Activated CD8-positive, alpha-beta memory T cell treated with anti-CD3 and anti-CD28 coated beads for 4 hours (primary cell): ENCODE measurements at places on chromosomes 7 and 10.

DNA sequence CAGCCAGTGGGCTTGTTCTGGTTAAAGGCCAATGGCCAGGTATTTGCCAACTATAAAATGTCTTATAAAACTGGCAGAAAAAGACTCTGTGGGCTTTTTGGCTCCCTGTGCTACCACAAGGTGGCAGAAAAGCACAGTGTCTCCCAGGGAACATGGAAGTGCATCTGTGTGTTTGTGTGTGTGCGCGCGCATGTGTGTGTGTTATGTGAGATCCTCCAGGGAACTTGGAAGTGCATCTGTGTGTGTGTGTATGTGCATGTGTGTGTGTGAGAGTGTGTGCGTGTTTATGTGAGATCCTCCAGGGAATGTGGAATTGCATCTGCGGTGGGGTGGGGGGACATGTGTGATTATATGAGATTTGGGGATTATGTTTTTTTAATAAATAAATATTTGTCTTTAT lies 30.2 kb upstream of the ABI1 start:
- DNase-seq: no peak

DNA sequence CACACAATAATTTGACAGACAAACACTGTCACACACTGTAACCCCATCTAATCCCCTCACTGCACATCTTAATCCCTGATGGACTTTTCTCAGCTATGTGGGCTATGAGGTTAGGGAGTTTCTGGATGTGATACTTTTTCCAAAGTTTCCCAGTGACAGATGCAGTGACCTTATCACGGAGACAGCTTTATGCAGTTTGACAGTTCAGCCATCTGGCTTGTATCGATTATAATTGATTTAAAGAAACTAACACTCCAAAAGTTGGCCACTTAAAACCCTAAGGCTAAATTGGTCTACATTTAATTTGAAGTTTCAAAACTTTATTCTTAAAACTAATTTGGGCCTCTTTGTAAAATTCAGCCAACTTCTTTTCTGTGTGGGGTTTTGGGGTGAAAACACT lies 196.7 kb downstream of the SDK1 start:
- no peak for DNase-seq

DNA sequence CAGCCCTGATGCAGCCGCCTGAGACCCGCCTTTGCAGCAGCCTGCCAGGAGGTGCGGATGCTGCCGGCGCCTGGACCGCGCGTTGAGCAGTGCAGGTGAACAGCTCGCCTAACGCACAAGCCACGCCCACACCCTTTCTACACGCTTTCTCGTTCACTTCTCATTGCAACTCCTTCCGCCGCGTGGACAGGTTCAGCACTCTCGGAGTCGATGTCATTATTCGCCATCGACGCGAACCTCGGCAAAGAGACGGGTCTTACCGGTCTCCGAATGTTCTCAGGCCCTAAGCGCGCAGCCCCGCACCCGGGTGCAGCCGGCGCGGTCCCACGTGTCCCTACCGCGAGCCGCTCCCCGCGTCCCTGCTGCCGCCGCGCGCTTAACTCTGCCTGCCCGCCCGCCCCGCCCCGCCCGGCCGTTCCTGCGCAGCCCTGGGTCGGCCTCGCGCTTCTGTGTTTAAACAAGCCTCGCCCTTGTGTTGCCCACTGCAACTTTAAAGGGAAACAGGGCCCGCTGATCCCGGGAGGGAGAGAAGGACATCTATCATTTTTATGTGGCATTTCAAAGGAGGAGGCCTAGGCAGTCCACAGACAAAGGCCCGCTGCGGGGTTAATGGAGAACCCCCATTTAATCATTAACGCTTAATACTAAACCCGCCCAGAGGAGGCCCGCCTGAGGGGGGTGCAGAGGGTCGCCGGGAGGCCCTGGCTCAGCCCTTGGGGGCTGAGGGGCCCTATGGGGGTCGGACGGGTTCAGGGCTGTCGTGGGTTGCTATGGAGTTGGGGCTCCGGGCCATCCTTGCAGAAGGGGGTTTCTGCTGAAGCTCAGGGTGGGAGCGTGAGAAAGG lies 128.5 kb downstream of the WDR11 start:
- DNase-seq: no peak

- DNase-seq: no peak
These were observed 50.9 kb downstream of the EBF3 start for GRCh38 chr10:129912986-129913695.

DNA sequence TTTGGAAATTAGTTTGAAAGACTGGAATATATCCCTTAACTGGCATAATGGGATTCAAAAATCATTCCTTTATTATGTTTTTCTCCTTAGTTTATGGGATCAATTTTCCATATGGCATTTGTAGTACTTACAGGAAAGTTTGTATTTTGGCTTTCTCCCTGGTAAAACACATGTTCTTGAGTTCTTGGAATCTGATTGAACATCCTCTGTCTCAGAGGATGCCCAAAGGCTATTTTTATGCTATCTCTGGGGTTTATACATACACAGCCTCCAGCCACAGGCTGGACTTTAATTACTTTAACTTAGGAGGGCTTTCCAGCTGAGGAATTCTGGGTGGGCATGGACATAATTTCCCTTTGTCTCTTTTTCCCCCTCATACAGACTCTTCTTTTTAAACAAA lies 236.4 kb downstream of the HGF start:
- no peak for DNase-seq

GRCh38 chr7:85600395-85600794 lies 413.5 kb upstream of the SEMA3D start:
- no peak for DNase-seq

- DNase-seq: no peak
These were observed 68.2 kb downstream of the SLC13A1 start for GRCh38 chr7:123131556-123131955.

DNA sequence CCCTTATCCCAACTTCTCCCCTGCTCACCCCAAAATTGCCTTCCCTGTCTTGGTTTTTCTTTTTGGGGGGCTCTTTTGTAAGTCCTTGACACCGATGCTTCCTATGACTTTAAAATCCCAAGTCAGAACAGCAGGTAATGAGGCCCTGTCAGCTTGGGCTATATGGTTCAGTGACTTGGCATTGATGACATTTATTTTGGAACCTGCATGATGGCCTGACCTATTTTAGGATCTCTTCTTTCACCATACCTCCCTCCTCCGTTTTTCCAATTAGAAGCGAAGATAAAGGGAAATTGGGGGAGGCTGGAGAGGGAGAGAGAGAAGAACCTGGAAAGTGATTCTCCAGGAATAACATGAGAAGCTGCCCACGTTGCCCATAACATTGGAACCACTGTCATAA lies 424.9 kb upstream of the AUTS2 start:
- DNase-seq: no peak

DNA sequence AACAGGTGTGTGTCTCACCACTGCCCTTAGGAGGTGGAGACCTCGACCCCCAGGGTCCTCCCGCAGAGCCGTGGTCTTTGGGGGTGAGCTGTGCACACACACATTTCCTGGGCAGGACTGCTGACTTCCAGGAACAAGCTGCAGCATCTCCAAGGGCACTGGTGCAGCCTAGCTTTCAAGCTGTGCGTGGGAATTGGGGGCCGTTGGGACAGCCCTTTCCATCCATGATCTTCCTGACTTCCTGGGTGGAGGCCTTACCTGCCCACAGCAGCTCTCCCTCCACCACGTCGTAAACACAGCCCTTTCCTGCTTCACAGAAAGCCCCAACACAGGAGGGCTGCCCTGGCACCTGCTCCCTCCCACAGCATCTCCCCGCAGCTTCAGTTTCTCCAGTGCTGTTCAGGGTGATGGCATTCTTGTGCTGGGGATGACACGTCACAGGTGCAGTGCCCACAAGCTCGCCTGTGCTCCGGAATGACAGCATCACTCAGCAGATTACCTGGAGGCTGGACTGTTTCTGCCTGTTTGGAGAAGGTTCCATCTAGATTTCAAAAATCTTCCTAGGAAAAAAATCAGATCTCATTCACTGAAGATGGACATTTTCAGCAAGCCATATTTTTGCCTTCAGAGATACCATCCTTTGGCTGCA lies 208.0 kb upstream of the PPP2R2D start:
- no peak for DNase-seq

- no peak for DNase-seq
These were observed 252.1 kb downstream of the GLI3 start for GRCh38 chr7:41984888-41985287.

DNA sequence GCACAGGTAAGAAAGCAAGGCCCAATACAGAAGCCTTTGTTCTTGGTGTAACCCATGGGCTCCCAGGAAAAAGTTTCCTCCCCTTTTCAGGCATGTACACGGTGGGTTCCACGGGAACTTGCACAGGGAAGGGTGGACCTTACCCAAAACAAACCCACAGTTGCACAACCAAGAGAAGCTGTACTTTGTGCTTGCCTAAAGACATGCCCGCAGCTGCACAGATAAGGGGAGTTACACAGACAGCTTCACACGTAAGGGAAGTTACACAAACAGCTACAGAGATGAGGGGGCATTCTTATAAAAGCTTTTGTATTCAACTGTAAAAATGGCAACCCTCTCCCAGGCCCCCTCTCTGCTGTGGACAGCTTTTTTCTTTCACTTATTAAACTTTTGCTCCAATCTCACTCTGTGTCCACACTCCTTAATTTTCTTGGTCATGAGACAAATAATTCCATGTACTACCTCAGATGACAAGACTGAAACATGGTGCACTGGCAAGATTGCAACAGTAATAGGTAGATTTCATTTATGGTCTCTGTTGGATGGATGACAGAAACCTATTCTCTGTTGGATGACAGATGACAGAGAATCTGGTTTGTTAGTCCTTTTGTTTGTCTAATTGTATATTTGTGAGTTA lies 72.9 kb downstream of the ATE1 start:
- DNase-seq: no peak

GRCh38 chr10:112131346-112131745 lies 52.2 kb downstream of the GPAM start:
- no peak for DNase-seq

DNA sequence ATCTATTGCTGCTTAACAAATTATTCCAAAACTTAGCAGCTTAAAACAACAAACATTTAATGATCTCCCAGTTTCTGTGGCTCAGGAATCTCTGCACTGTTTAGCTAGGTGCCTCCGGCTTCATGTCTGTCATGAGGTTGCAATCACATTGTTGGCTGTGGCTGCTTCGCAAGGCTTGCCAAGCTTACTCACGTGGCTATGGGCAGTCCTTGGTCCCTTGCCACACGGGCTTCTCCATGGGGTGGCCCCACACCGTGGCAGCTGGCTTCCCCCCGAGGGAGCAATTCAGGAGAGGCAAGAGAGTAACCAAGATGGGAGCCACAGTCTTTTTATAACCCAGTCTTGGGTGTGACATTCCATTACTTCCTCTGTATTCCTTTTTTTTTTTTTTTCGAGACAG lies 67.4 kb downstream of the NEURL1 start:
- no peak for DNase-seq

- no peak for DNase-seq
These were observed 159.3 kb upstream of the TMEM196 start for GRCh38 chr7:19932549-19933249.

DNA sequence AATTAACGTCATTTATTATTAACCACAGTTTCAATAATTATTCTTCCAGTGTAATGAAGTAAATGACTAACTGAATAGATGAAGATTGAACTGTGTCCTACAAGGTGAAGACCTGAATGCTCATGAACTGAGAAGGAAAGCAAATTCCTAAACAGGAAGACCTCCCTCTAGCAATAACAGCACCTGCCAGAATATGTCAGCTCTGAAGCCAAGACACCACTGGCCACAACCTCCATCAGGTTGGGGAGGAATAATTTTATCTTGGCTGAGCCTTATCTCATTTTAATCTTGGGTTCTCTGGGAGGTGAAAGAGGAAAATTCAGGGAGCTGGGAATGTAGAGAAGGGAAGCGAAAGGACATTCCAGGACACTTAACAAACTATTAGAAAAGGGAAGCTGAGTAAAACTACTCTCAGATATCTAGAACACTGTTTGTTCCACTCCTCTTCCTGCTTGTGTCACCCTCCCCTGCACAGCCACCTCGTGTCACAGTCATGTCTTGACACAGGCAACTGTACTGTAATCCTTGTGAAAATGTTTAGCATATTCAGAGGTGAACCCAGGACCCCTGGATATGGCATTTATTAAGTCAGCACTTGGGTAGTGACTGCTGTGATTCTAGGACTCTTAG lies 4.6 kb upstream of the SLC13A1 start:
- no peak for DNase-seq

GRCh38 chr7:26515314-26515842 lies 223.7 kb downstream of the SNX10 start:
- DNase-seq: no peak
